Stimulated activated CD4-positive, alpha-beta T cell treated with anti-CD3 and anti-CD28 coated beads, Interleukin-4, amount 100 ng/mL, for 1 hour (primary cell): ENCODE measurements at places on chromosomes 4 and X.

DNA sequence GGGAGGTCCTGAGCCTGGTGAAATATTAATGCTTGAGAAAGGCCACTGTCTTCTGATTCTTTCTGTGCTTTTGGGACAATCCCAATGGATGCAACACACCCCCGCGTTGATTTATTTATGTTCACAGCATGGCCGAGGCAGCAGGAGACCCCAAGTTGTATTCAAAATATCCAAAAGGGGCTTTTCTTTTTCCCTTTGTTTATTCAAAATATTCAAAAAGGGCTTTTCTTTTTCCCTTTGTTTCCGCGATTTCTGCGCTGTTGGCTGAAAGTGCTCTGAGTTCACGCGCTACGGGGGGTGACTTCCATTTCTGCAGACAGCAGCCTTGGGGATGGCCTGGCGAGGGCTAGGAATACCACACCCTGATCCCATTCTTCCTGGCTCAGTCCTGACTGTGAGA, 59.5 kb upstream of the PPP2R3B start:
- DNase-seq = no peak

DNA sequence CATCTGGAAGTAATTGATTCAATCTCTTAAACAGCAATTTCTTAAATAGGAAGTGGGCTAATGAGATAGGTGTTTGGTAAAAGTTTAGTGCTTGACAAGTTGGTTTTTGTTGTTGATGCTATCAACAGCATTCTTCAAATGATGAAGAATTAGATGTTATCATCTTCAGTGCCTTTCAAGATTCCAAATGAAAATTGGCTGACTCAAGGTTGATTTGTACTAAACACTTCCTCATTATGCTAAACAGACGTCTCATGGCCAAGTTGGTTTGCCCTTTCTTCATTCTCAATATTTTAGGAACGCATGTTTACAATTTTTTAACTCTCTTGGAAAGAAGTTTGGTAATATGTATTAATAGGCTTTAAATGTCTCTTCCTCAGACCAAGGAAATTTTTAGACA, 86.0 kb downstream of the MID1IP1 start:
- DNase-seq = no peak

DNA sequence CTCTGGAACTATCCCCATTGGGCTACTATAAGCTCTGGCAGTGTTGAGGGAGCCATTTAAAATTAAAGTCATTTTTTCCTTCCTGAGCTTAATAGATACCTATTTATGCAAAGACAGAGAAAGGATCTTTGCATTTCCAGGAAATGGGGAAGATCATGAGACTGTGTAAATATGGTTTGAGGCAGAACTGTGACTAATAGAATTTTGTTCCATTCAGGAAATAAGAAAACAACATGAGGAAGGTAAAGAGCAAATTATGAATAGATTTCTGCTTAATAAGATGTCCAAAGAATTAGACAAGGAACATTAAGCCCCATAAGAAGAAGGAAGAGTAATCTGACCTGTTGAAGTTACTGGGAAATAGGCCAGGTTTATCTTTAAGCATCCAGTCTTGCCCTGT, 17.8 kb upstream of the TBC1D19 start:
- no peak for DNase-seq

- DNase-seq = no peak
Observed at GRCh38 chr4:160835789-160836188, 1328.0 kb downstream of the FSTL5 start.

GRCh38 chrX:46666831-46667230, 92.1 kb downstream of the SLC9A7 start:
- DNase-seq = no peak

DNA sequence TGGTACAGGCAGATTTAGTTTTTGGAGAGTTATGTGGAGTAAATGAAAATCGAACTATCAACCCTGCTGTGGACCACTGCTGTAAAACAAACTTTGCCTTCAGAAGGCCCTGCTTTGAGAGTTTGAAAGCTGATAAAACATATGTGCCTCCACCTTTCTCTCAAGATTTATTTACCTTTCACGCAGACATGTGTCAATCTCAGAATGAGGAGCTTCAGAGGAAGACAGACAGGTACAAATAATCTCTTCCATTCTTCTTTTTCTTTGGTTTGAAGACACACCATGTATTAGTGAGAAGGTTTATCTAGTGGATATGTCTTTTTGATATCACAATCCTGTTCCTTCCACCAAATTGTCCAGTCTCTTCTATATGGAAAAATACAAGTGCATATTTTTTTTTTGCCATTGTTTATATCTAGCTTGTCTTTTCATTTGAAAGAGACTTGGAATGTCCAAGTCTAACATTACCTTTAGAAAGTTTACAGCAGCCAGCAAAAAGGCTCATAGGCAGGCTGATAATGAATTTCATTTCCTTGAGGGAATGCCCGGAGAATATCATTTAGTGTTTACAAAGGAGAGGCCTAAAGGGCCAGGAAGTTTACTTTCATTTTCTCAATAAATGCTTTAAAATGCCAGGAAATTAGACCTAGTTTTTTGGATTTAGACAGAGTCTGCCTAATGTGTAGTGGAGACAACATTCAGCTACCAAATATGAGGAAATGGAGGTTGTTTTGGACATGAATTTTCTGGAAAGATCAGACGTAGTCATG, 18.6 kb downstream of the AFM start:
- no peak for DNase-seq

DNA sequence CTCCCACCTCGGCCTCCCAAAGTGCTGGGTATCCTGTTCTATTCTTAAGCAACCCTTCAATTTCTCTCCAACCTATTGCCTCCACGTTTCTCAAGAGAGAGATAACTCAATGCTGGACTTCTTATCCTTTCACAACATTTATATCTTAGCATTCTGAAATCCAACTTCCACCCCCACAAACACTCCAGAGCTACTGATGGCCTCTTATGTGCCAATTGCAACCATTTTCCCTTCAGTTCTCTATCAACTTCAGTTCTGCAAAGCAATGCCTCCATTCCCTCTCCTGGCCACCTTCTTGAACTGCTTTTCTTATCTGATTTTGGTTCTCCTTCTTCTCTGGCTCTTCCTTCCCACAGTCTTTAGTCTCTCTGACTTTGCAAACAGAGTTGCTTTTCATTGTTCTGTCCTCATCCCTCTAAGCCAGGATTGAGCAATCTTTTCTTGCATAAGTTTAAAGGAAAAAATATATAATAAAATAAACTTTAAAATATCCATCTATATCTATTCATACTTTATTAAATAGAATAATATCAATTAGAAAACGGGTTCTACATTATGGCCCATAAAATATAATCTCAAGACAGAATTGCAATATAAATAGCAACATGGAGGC, 3.6 kb upstream of the STBD1 start:
- no peak for DNase-seq

DNA sequence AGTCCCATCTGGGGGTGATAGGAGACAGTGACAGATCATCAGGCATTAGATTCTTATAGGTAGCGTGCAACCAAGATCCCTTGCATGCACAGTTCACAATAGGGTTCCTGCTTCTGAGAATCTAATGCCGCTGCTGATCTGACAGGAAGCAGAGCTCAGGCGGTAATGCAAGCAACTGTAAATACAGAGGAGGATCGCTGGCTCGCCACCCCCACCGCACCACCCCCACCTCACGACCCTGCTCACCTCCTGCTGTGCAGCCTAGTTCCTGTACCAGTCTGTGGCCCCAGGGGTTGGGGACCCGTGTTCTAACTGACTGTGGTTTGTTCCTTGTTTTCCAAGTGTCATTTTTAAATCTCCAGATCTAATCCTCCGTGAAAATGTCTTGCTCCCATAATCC, 89.0 kb upstream of the MAPK10 start:
- DNase-seq = no peak

DNA sequence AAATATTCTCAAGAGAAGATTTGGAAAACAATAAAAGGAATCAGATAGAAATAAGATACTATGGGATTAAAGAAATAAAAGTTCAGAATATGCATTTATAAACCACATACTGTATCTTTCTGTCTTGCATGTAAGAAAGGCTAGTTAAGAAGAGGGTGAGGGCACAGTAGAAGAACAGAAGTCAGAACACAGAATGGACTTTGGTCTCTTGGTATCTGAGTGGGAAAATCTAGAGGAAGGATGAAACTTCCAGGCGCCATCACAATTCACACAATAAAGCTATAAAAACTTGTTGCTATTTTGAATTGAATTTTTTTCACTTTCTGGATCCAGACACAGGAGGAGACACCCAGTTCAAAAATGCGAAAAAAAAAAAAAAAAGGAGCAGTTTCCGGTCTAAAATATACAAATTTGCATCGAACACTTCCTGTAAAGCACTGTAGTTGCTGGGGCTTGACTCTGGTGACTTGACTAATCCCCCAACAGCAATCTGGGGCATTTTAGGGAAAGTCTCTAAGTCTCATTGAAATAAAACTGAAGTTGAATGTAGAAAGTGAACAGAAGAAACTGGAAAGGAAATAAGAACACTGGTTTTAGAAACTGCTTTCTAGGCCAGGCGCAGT, 8.1 kb upstream of the NAAA start:
- DNase-seq = no peak

- DNase-seq = no peak
Observed at GRCh38 chr4:117893207-117893606, 141.1 kb upstream of the NDST3 start.

GRCh38 chrX:16852617-16853179, 17.5 kb downstream of the RBBP7 start:
- no peak for DNase-seq

- no peak for DNase-seq
Observed at GRCh38 chr4:109994415-109994827, 81.7 kb downstream of the EGF start.
